ENCODE measurements at places on chromosomes 2 and 18. TPM values are rescaled to one million over a fixed set of nuclear protein-coding genes. Genes with fewer than 3 reads are reported as not detected.
A peak's percentile ranks its signal among the peaks of the same experiment; 100 is the strongest.

Gene DHRS9
- total RNA-seq, result not detected

Gene FOXD4L1
- total RNA-seq, result 0.23 TPM

- peak overlapping the region; percentile 88 for H3K27ac ChIP-seq
- peaks cover 3% of the 10 kb centered on the region for H3K36me3 ChIP-seq
- H3K27me3 ChIP-seq, result no peaks in the 10 kb centered on the region
- peaks cover 82% of the 10 kb centered on the region for H3K4me1 ChIP-seq
- DNase-seq, result peak; percentile 16
These were observed 8.5 kb upstream of the ARHGAP25 start for GRCh38 chr2:68726100-68726499.

GRCh38 chr2:172106108-172106961 is 3.6 kb upstream of the DLX2 start:
- peak; percentile 66 for DNase-seq
- H3K27ac ChIP-seq, result no peak overlapping the region

- H3K4me1 ChIP-seq, result no peaks in the 10 kb centered on the region
- no peaks in the 10 kb centered on the region for H3K36me3 ChIP-seq
- no peak overlapping the region for H3K27ac ChIP-seq
- H3K4me3 ChIP-seq, result no peak overlapping the region
- H3K27me3 ChIP-seq, result peaks cover 54% of the 10 kb centered on the region
These were observed 91.8 kb downstream of the KLHL29 start for GRCh38 chr2:23476786-23477185.

DNA sequence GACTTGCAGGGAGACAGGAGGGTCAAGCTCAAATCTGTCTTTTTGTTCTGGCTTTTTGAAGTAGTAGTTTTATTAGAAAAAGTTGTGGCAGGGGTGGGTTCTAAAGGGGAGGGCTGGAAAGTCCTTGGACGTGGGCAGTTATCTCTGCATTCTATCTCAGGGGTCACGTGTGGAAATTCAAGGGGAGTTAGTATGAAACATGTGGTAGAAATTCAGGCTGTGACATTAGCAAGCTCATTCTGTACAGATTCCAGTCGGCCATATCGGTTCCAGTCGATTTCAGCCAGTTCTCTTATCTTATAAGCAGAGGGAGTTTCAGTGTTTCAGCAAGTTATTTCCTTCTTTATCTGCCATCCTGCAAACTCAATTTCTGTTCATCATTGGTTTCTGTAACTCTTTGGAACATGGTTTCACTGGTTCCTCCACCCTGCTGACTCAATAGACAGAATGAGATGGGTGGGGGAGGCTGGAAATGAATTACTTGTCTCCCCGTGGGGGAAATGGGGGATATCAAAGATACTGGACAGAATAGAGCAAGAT is 53.0 kb downstream of the RAB27B start:
- H3K36me3 ChIP-seq, result no peaks in the 10 kb centered on the region
- H3K4me3 ChIP-seq, result no peak overlapping the region
- H3K4me1 ChIP-seq, result no peaks in the 10 kb centered on the region

DNA sequence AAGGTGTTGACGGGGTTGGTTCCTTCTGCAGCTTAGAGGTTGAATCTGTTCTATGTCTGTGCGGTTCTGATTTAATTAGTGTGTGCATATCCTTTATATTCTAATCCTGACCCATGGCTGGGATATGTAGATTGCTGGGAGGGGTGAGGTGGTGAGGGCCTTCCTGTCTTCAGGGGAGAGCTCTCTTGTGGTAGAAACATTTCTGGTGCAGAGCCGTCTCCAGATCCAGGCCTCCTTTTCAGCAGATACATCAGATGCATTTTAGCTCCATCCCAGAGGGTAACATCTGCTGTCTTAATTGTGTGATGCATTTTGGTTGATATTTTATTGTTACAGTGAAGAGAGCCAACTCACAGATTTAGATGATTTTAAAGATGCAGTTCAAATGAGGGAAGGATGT is 227.8 kb downstream of the AGAP1 start:
- no peak overlapping the region for H3K4me3 ChIP-seq
- H3K4me1 ChIP-seq, result no peaks in the 10 kb centered on the region
- no peaks in the 10 kb centered on the region for H3K27me3 ChIP-seq
- H3K27ac ChIP-seq, result no peak overlapping the region
- H3K36me3 ChIP-seq, result no peaks in the 10 kb centered on the region

GRCh38 chr18:12408247-12408869 is 629 bp downstream of the PRELID3A start:
- no peaks in the 10 kb centered on the region for H3K36me3 ChIP-seq
- H3K4me3 ChIP-seq, result peak overlapping the region; percentile 81
- H3K4me1 ChIP-seq, result peaks cover 38% of the 10 kb centered on the region
- H3K27ac ChIP-seq, result peak overlapping the region; percentile 20
- DNase-seq, result no peak

- no peak overlapping the region for H3K4me3 ChIP-seq
- H3K36me3 ChIP-seq, result peaks cover 9% of the 10 kb centered on the region
- H3K27me3 ChIP-seq, result no peaks in the 10 kb centered on the region
- DNase-seq, result no peak
- peaks cover 4% of the 10 kb centered on the region for H3K4me1 ChIP-seq
These were observed 104.5 kb downstream of the GPD2 start for GRCh38 chr2:156540706-156541105.

- H3K27ac ChIP-seq, result peak overlapping the region; percentile 89
- H3K4me3 ChIP-seq, result peak overlapping the region; percentile 49
- H3K27me3 ChIP-seq, result no peaks in the 10 kb centered on the region
These were observed 89.2 kb downstream of the DOCK10 start for GRCh38 chr2:224952936-224953657.

Measured in activated CD8-positive, alpha-beta memory T cell treated with anti-CD3 and anti-CD28 coated beads, Interleukin-2, amount 10 ng/mL, durations not matched to agents 7 days and 5 days (primary cell).